Hypothalamus (tissue), 51 donors: ENCODE measurements at places on chromosomes 6 and 20.

- no peak for DNase-seq
Measured at GRCh38 chr6:165920896-165921671, 246.6 kb downstream of the TBXT start.

DNA sequence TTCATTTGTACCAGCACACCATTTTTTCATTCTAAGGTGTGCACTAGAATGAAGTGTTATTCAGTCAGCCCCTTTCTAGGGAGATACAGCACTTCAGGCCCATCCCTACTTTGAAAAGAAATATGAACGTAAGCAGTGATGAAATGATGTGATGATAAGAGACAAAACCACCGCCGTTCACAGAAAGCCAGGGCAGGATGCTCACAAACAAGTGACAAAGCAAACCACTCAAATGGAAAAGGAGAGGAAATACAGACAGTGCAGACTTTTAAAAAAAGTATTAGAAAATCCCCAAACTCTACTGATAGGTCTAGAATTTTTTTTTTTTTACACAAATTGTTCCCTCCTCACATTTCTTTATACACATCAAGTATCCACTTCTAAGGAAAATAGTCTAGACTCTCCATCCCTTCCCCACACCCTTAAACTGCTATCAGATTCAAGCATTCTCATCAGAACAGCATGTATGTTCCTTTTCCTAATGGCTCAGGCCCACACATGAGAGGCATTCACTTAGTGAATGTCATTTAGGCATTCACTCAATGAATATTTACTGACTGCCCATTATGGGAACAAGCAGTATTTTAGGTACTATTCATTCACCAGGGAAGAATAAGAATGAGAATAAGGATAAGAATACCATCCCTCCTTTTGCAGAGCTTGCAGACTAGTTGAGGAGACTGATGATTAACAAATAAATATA lies 243.5 kb downstream of the GMPR start:
- DNase-seq, result no peak

GRCh38 chr6:157123234-157123633 lies 200.1 kb downstream of the TMEM242 start:
- no peak for DNase-seq

DNA sequence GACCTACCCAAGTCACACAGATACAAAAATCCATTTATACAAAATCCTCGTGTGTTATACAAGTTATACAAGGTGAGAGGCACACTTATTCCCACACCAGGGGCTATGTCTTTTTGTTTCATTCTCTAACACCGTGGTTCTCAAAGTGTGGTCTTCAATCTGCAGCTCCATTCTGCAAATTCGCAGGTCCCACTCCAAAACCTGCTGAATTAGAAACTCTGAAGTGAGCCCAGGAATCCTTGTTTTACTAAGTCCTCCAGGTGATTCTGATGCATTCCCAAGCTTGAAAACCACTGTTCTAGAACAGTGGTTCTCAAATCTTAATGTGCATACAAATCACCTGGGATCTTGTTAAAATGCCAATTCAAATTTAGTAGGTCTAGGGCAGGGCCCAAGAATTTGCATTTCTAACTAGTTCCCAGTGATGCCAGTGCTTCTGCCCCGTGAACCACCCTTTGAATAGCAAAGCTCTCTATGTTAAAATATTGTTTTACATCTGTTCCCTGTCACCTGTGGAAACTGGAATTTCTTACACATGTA lies 35.1 kb downstream of the LRFN2 start:
- no peak for DNase-seq

DNA sequence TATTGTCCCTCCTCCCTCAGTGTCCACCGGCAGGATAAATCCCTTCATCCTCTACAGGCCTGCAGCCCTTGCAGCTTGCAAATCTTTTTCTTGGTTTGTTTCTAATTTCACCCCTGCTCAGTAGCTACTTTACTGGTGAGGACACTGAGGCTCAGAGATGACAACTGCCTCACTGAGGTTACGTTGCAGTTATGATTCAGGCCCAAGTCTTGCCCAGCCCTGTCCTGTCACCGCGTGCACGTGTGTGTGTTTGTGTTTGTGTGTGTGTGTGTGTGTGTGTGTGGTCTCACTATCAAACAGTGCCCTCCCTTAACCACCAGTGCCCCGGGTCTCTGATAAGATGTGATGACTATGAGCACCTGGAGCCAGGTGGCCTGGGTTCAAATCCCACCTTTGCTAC lies 21.1 kb downstream of the FAM110A start:
- no peak for DNase-seq

GRCh38 chr6:157245436-157245835 lies 77.9 kb downstream of the TMEM242 start:
- DNase-seq, result no peak

DNA sequence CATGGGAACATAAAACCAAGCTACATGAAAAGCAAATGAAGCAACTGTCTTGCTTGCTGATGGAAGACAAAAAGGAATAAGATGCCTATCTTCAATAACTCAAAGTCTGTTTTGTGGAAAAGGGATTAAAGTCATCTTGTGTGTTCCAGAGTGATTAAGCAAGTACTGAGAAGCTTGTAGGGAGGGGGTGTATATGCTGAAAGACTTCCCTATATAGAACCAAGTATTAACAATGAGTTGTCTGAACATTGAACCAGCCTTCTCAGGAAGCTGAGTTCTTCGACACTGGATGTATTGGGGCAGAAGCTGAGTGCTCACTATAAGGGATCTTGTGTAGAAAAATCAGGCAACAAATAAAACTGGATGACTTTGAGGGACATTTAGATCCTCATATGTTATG lies 451.8 kb downstream of the CD83 start:
- no peak for DNase-seq

DNA sequence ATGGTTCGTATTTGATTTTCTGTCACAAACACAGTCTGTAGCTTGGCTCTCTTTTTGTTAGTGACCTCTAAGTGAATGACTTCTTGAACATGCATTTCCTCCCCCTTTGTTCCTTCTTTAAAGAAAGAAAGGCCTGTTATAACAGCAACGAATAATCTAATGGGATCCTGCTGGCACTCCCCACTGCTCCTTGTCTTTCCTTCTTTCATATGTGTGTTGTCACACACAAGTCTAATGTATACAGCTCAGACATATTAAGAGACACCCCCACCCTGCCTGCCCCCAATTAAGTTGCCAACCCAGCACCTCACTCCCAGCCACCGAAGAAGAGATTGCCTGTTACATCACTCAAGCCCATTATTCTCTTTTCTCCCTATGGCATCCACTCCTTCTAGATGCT lies 4.9 kb upstream of the SAMD5 start:
- DNase-seq, result no peak

DNA sequence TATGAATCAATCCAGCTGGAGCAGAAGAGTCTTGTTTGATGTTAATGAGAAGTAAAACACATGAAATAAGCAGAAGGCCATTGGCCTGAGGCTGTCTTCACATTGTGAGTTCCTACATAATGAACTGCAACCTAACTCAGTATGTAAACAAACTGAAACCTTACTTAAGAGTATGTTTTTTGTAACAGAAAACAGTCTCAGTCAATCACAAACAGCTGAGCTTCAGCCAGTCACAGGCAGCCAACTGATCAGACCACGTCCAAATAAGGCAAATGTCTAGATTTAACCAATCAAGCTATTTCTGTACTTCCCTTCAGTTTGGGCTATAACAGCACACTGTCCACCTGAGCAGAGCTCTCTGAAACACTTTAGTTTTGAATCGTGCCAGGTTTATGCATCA lies 234.7 kb downstream of the TRDN start:
- no peak for DNase-seq

DNA sequence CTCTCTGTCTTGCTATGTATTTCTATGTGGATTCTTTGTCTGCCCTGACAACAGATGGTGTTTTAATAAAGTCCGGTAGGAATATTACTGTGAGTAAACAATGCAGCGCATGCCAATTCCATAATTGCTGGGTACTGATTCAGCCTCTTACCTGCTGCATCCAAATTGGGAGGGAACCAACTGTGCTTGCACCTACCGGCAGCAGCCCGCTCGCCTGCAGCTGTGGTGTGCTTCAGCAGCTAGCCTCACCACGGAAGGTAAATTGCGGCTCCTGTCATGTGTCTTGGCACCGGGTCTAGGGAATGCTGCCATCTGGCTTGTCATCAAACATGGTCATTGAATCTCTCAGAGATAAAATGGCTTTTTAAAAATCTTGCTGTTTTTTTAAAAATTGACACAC lies 704.8 kb upstream of the SLC35B3 start:
- no peak for DNase-seq

DNA sequence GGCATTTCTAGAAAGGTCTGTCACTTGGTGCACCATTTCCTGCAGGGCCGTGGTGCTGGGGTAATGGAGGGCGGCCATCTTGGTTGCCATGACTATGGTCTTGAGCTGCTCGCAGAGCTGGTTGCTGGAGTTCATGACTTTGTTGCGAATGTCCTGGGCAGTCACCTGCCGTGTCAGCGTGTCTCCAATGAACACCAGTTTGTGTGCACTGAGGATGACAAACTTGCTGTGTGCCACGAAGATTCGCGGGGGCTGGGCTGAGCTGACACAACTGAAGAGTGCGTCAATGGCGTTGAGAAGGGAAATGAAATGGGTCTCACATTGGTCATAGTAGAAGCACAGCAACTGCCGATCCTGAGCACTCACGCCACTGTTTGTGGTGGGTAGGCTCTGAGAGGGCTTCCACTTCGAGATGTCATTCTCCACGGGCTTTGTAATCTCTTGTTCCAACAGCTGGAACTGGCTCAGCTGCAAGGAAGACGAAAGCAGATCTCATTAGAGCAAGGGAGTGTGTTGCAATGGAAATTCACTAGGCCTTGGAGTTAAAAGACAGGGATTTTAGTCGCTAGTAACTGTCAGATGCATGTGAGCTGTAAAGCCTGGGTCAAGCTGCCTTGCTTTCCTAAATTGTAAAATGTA lies 47.1 kb downstream of the NEDD9 start:
- no peak for DNase-seq

DNA sequence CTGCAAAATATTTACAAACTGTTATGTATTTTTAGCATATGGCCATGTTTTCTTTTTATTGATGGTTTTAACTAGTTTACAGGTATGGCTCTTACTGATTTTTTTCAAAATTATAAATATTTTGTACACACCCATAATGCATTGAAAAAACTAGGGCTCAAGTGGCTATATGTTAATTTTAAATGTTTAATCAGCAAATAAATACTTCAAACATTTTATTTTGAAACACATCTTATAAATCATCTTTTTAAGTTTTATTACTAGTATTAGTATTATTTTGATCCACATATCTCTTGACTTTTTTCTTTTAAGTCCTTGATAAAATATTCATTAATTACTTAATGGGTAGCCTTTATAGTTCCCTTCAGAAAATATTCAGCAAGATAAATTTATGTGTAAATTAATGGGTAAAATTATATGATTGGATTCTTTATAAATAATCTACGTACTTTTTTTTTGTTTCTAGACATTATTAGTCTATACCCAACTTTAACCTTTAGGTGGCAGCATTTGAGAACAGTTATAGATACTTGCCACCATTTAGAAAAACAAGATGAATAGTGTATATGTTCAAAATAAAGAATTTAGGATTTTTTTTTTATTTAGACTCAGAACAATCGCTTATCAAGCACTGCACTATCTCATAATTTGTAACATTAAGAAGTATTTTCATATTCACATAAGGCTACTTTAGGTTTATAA lies 241.9 kb downstream of the ADGRB3 start:
- no peak for DNase-seq

GRCh38 chr6:67986694-67987232 lies 648.3 kb upstream of the ADGRB3 start:
- DNase-seq, result no peak

DNA sequence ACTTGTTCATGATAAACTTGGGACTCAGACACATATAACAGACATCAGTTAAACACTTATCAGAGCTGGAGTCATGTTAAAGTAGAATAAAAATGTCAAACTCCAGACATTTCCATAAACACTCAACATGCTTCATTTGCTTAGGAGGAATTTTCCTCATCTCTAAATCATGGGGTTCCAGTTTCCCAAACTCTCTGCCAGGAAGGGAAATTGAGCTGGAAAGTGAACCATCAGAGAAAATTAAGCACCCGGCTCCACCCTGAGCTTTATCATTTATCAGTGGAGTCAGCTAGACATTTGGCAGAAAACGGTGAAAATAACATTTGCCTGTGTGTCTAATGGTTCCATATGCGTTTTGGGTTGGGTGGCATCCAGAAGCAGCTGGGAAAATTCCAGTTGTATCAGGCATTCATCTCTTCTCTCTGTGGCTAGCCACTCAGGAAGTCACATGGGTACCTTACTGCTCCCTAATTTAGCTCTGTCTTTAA lies 25.3 kb upstream of the ZNFX1 start:
- no peak for DNase-seq

DNA sequence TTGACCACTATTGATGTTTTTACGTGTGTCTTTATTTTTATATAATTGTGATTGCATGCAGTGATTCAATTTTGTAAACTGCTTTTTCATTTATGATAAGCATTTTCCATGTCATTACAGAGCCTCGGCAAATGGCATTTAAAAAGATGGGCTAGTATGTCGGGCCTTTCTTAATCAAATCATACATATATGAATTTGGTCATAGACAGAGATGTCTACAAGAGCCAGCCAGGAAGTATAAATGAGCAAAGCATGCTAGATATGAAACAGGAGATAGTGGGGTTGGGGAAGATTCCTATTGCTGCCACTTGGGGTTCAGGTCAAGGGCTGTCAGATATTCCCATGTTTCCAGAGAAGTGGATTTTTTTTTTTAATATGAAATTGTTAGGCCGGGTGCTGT lies 20.0 kb downstream of the KIF3B start:
- no peak for DNase-seq

DNA sequence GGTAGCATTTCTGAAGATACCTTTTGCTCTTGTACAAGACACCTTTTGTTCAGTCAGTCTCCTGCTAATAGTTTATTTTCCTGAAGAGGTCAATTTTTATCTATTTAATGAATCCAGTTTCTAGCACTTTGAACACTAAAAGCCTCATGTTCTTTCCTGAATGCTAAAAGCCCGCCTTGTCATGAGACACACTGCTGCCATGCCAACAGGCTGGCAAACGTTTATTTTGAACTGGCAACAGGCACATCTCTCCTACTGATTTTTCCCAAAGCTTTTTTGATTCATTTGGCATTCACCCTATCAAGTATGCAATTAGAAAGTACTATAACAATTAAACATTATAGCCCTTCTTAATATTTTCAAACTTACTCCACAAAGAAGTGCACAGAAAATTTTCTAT lies 421.2 kb upstream of the EYS start:
- DNase-seq, result no peak

DNA sequence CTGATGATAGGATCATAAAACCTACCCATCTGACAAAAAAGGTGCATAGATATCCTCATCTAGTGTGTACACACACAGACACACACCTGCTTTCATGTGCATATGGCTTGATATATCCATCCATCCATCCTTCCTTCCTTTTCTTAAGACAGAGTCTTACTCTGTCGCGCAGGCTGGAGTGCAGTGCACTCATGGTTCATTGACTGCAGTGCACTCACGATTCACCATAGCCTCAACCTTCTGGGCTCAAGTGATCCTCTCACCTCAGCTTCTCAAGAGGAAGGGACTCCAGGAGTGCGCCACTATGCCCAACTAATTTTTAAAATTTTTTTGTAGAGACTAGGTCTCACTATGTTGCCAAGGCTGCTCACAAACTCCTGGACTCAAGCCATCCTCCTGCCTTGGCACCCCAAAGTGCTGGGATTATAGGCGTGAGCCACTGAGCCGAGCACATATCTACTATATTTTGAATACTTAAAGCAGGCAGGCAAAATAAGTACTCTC lies 27.1 kb downstream of the ADNP start:
- no peak for DNase-seq

- no peak for DNase-seq
Measured at GRCh38 chr6:41696788-41697187, 38.6 kb downstream of the TFEB start.
